ENCODE measurements at places on chromosomes 6 and 20.

DNA sequence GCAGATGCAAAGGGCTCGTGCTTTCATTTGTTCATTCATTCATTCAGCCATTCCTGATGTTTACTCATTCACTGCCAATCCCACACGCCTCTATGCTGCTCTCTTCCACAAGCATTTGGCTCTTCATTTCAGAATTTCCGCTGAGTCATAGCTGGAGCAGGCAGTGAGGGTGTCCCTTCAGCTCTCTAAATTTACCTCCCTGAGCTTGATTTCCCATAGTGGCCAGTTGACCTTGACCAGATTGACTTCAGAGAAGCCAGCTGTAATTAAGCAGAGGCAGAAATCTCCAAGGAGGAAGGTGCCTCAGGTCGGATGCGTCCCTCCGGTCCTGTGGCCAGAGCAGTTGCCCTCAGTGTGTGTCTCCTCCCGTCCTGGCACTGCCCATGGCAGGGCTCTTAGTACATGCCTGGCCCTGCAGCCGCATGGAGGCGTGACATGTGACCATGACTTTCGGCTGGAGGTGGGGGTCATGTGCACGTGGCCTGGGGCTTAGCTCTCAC is 267.2 kb upstream of the ECI2 start:
- DNase-seq, result no peak

- DNase-seq, result no peak
These were observed 295.0 kb downstream of the KCNQ5 start for GRCh38 chr6:72916906-72917305.

DNA sequence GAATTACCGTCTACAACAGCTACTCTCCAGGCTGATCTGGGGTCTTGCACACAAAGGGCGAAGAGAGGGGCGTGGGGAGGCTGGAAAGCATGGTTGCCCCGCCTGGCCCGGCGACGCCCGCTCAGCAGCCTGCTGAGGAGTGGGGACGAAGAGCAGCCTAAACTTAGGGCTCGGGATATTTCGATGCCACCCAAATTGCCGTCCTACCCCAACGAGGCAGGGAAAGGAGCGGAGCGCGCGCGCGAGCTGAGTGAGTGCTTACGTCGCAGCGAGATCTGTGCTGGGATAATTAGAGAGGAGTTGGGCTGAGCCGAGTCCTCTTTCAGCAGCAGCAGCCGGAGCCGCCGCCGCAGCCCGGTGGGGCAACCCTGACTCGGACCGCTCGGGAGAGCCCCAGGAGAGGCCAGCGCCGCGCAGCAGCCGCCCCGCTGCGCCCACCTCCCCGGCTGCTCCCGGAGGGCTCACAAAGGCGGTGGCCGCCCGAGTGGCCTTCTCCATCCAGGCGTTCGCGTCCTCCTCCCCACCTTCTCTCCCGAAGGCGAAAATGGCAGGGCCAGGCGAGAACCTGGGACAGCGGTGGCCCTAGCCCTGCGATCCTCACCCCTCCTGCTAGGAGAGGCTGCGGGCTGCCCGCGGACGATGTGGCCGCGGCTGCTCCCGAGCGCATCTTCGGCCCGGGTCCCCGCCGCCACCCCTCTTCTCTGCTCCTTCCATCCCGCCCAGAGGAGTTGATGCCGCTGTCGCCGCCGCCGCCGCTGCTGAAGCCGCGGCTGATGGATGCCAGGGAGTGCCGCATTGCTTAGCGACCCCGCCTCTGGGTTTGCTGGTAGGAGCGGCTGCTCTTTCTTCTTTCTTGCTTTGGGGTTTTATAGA is at the start of gene CLVS2:
Gene CLVS2, plus strand, starts transcription at position 315 of the 873 bp plus-strand sequence. CDS start 1,543 bp downstream, outside the sequence.
- no peak for DNase-seq

DNA sequence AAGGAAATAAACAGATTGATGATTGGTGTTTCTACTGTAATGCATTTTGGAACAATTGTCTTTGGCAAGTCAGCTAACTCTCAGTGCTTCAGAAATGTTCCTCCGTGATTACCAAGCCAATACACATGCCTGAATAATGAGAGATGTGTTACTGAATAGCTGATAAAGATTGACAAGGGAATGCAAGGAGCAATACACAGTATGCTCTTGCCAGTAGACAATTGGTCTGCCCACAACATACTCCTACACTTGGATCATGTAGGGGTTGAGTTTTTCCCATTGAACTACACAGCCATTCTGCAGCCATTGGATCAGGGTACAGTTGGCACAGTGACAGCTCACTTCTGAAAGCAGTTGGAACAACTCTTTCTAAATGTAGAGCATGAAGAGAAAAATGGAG is 5.6 kb upstream of the GJB7 start:
- no peak for DNase-seq

- peak; percentile 90 for DNase-seq
These were observed 2.3 kb downstream of the E2F3 start for GRCh38 chr6:20403766-20404640.

GRCh38 chr20:3749689-3750531 is 17.4 kb downstream of the HSPA12B start:
- DNase-seq, result no peak

DNA sequence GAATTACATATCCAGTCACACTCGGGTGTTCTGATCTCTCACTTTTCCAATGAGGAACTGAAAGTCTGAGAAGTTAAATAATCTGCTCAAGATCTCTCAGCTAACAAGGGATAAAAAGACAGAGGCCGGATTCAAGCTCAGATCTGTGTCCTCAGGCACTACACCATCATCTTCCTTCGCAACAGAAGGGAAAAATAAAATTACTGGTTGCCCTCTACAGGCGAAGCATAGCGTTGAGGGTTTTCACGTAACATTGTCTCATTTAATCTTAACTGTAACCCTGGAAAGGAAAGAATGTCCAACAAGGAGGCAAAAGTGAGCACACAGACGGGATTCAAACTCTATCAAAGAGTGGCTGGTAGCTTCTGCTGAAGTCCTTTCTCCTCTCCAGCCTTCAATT is 67.8 kb upstream of the ANKEF1 start:
- DNase-seq, result no peak

DNA sequence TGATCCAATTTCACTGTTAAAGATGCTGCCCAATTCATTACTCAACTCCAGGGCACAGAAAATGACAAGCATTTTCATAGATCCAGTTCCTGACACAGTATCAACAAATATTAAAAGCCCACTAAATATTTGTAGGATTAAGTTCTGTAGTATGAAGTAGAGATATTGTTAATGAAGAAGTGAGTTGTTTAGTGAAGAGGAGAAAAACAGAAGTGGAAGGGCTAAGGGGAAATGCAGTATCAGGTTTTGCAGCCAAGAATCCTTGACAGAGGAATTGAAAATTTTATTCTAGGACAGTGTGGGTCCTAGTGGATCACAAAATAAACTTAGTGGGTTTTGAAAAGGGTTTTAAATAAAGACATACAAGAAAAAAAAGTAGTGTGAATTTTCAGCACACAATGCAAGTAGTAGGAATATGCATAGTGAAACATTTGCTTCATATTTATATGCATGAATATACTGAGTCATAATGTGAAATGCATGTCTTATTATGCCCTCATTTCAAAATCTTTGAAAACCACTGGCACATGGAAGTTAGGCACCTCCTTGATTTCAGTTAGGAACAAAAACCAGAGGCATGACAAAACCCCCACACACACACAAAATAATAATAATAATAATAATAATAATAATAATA is 338.6 kb downstream of the KHDRBS2 start:
- no peak for DNase-seq

DNA sequence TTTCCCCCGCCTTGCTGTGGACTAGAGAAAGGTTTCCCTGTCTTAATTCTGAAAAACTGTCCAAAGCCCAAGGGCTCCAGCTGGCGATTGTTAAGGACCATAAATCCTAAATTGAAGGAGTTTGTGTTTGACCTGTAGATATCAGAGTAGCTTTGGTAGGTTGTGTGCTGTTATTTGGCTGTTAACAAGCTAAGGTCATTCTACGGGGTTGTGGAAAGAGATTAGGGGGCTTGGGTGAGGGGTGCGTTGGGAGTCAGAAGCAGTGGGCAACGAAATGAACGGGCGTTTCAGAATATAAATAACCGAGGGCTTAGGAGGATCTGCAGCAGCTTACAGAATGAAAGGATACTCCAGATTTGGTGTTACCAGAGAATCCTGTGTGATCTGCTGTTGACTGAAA is 32.6 kb upstream of the BTN3A2 start:
- DNase-seq, result no peak

DNA sequence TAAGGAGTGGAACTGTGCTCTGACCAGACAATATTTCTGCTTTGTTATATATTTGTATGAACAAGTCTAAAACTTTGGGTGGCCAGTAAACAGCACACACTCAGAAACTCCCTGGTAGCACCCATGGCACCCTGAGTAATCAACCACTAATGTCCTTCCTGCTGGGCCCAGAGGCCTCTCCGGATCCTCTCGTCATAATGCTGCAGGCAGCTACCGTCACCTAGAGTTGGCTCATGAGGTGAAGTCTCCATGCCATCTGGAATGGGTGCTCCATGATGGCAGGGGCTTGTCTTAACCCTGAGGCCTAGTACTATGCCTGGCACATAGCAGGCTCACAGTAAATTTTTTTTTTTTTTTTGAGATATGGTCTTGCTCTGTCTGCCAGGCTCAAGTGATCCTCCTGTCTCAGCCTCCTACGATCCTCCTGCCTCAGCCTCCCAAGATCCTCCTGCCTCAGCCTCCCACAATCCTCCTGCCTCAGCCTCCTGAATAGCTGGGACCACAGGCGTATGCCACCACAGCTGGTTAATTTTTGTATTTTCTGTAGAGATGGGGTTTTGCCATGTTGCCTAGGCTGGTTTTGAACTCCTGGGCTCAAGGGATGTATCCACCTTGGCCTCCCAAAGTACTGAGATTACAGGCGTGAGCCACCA is 3.0 kb upstream of the SDCBP2 start:
- DNase-seq, result no peak

DNA sequence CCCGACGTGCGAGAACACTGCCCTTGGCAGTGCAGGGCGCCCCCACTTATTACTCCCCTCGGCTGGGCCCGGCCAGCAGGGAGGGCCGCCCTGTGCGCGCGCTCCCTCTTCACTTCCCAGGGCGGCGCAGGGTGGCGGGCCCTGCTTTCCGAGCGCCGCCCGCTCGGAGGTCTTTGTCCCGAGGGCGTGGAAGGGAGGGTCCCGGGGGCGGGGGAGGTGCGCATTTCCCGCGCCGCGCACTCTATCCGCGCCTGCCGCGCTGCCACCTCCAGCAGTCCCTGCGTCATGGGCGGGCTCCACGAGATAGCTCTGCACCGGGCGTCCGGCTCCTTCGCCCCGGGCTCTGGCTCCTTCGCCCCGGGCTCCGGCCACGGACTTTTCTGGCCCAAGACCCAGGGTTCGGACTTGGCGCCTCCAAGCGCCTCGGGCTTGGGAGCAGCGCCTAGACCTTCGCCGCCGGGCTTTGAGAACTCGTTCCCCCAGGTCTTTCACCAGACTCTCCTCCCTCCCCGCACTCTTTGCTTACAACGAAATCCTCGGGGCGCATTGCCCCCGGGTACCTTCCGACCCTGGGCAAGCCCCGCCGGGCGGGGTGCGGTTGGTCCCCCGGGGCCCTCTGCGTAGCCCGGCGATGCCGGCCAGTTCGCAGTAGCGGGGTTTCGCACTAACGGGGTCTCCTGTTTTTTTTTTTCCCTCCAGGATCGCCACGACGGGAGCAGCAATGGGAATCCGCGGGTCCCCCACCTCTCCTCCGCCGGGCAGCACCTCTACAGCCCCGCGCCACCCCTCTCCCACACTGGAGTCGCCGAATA is 1.6 kb downstream of the TFAP2C start:
- no peak for DNase-seq

- no peak for DNase-seq
These were observed 540.7 kb downstream of the HAO1 start for GRCh38 chr20:7399575-7399974.

DNA sequence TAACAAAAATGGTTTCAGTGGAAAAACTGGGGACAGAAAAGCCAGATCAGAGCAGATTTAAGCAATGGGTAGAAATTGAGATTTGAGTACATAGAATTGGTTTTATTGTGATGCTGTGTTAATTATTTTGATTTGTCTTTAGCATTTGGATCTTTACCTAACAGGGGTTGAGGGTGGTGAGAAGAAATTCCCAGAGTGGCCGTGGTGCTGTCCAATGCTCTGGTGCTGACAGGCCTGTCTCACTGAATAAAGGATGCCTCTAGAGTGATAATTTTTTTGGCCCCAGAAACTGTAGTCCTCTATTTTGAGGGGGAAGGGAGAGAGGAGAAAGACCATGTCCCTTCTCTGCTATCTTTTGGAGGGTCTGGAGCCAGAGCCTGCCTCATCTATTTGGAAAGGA is 79.1 kb downstream of the LYRM2 start:
- no peak for DNase-seq

GRCh38 chr6:139955366-139956155 is 581.1 kb upstream of the CITED2 start:
- DNase-seq, result no peak

- DNase-seq, result no peak
These were observed 59.5 kb upstream of the MBOAT1 start for GRCh38 chr6:20271818-20272217.

DNA sequence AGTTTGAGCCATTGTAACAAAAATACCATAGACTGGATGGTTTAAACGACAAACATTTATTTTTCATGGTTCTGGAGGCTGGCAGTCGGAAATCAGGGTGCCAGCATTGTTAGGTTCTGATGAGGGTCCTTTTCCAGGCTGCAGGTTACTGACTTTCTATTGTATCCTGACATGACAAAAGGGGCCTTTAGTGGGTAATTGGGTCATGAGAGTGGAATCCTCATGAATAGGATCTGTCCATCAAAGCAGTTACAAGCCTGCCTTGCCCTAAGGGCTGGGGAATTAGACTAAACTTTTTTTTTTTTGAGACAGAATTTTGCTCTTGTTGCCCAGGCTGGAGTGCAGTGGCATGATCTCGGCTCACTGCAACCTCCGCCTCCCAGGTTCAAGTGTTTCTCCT is 347.9 kb upstream of the TSHZ2 start:
- DNase-seq, result no peak

GRCh38 chr6:134870677-134871498 is 79.0 kb downstream of the ALDH8A1 start:
- DNase-seq, result no peak

- DNase-seq, result no peak
These were observed 70.8 kb upstream of the AHI1 start for GRCh38 chr6:135568379-135568778.

GRCh38 chr20:45887346-45887715 is at the start of gene SPATA25:
SPATA25 (minus strand) TSS chr20:45887622; CDS start chr20:45887590, 32 bp downstream.
- no peak for DNase-seq

GRCh38 chr6:169251822-169252504 is 1.7 kb downstream of the THBS2 start:
- DNase-seq, result no peak

- no peak for DNase-seq
These were observed 426.7 kb upstream of the ID4 start for GRCh38 chr6:19410481-19410880.

GRCh38 chr6:167736486-167737204 is 90.1 kb upstream of the AFDN start:
- no peak for DNase-seq

- no peak for DNase-seq
These were observed 853.3 kb upstream of the MAN1A1 start for GRCh38 chr6:120202878-120203277.

All from natural killer cell treated with Interleukin-12 subunit alpha and Interleukin-12 subunit beta and Interleukin-15 and Interleukin-18, amount 100 ng/mL, for 72 hours (primary cell).